ENCODE measurements at places on chromosomes 12 and 14.

GRCh38 chr14:69982220-69982839 is 103.1 kb downstream of the SMOC1 start:
- no peak for DNase-seq

DNA sequence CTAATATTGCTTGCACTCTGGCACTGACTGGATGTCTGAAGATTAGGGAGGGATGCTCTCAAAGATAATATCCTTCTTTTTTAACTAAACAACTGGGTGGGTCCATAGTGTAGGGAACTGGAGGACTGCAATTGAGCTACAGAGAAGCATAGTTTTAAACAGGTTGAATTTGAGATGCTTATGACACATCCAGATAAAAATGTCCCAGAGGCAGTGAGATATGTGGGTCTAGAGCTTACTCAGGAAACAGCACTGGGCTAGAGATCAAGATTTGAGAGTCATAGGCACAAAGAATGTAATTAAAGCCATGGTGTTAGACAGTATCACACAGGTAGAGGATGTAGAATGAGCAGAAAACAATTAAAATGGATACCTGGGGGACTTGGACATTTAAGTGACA is 198.4 kb downstream of the NELL2 start:
- DNase-seq = no peak

DNA sequence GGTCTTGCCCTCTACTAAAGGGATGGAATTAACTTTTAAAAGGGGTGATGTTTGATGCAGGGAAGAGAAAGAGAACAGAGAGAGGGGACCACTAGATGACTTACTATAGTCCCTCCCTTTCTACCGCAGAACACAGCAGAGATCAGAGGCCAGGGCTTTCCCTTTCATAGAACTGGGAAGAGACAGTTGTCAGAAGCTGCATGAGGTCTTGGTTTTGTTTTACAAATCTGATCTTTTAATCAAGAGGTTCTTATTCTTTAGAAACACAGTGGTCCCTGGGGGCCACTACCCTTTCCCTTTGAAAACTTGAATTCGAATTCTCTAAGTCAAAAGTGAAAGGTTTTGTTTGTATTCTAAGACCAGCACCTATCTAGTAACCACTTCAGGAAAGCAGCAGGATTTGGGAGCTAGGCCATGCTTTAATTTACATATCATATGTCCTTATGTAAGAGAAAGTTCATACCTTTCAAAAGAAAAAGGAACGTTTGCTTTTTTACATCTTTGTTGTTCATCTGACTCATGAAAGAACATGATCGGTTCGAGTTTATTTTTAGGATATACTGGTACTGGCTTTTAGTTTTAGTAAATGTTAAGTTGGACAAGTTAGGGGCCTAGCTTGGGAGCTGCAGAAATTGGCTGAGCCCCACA is 6.3 kb downstream of the FBXL14 start:
- peak; percentile 15 for DNase-seq

GRCh38 chr12:89690925-89691324 is 17.7 kb downstream of the ATP2B1 start:
- no peak for DNase-seq

GRCh38 chr12:42156232-42156631 is 11.6 kb upstream of the GXYLT1 start:
- no peak for DNase-seq

GRCh38 chr12:110600254-110600653 is 13.7 kb upstream of the TCTN1 start:
- DNase-seq = no peak

- DNase-seq = no peak
Measured at GRCh38 chr12:55847603-55848291, 5.0 kb upstream of the MMP19 start.

DNA sequence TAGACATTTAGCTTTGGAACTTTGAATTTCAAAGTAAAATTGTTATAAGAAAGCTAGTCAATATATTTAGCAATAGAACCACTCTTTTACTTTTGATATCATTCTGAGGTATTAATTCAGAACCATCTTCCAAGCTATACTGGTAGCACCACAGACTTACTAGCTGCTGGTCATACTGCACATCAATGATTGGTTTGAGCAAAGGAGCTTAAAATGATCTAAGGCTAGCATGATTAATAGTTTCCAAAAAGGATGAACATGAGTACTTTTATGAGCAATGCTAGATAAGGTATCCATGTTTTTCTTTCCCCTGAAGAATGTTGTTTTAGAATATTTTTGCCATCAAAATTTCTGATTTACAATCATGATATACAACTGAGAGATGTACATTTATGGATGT is 17.2 kb downstream of the CNIH1 start:
- no peak for DNase-seq

DNA sequence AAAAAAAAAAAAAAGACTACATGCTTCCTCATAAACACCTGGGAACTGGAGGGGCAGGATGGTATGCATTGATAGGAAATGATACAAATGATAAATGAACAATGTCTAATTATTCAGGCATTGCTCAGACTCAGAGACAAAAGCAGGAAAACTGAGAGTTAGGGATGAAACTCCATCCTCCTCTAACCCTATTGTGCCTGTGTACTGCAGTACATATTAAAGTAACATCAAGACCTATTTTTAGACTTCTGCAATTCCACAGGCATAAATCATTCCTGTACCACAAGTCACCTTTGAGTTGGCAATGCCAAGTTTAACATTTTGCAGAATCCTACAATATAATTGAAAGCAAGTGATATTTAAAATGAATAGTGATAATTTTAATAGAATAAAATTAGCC is 156.5 kb upstream of the USP15 start:
- no peak for DNase-seq

GRCh38 chr14:59630288-59630963 is 53.8 kb upstream of the CCDC175 start:
- DNase-seq = peak; percentile 7

- no peak for DNase-seq
Measured at GRCh38 chr12:14962797-14963196, 1.4 kb upstream of the ARHGDIB start.

DNA sequence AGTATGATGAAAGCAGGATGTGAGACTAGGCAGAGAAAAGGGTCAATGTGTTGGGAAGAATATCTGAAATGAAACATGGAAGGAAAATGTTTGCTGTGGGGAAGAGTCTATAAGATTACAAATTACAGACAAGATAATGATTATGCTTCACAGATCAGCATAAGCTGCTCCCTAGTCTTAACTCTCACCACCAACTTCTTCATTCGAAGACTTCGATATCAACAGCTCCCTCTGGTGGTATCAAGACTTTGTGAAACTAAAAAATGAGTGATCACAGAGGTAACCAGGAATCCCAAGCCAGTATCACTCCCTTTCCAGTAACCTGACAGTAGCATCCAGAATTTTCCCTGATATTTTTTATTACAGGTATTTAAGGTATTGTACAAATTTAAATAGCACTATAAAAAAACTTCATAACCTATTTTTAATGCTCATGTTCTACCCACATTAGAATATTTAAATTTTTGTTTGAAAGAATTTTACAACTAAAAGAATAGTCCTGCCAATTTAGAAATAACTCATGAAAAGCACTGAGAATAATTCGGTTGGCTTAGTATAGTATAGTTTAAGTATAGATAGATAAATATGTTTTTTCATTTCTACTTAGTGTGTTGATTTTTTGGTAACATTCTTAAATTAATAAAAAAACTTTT is 84.4 kb downstream of the C2CD5 start:
- DNase-seq = no peak

DNA sequence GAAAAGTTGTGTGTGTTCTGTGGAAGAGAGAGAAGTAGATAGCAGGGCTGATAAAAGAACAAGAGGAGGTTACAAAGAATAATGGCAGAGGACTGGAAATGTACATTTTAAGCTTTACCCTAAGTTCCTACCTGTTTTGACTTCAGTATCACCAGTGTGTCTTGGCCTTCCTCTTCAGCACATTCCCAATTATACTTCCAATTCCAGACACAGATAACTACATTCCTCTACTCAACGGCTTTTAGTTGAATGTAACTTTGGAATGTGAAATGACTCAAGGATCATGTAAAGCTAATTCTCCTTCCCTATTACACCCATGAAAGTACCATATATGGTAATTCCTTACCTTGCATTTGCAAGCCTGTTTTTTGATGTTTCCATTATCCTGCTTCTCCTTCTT is 5.0 kb downstream of the MGST1 start:
- no peak for DNase-seq

DNA sequence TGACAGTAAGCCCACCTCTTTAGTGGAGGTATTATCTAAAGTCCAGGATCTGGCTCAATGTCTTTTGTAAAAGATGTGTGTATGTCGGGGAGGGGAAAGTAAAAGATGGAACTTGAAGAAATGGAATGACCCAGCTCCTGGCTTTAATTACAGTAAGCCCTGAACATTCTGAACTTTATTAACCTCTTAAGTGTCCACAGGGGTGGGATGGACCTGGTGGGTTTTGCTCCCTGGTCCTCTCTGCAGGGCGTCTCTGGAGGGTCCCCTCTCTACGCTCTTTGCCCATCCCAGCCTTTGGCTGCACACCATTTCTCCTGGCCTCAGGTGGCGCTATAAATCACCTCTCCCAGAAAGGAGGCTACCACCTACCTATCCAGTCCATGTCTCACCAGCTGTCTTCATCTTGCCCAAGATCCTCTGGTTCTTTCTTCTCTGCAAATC is 3.7 kb upstream of the CISTR start:
- no peak for DNase-seq

GRCh38 chr12:31118347-31119191 is 44.9 kb downstream of the DDX11 start:
- DNase-seq = peak; percentile 25

DNA sequence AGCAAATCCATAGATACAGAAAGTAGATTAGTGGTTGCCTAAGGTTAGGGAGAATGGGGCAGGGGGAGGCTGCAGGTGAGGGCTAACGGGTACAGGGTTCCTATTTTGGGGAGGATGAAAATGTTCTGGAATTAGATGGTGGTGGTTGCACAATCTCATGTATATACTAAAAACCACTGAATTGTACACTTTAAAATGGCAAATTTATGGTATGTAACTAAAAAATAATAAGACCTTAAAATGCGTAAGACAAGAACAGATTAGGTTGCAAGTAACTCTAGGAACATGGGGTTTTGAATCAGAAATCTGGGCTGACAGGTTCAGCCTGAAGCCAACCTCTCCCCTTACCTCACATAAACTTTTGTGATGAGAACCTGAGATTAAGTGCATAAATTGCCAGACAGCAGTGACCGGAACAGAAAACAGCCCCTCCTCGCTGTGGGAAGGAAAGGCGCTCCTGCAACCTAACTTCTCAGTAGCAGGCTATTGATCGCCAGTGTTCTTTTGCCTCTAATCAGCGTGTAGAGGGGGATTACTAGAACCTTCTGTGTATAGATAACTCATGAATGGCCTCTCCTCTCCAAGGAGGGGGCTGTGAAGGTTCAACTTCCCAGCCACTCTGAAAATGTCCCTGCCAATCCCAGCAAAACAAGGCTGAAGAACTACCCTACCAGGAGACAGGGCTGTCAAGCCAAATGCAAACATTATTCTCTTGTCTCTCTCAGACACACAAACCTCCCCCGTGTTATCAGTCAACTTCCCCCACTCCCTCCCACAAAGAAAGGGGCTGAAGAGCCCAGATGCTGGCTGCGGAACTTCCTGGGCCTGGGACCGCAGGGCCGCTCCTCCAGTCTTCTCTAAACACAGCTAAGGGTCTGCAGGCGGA is 1.9 kb downstream of the SSH1 start:
- DNase-seq = no peak

- DNase-seq = no peak
Measured at GRCh38 chr12:113305281-113305856, 29.5 kb downstream of the SLC8B1 start.

- no peak for DNase-seq
Measured at GRCh38 chr12:120758798-120759590, 33.4 kb downstream of the ACADS start.

- no peak for DNase-seq
Measured at GRCh38 chr14:71486279-71486678, 445.9 kb upstream of the RGS6 start.

- DNase-seq = no peak
Measured at GRCh38 chr14:44914849-44915248, 46.9 kb downstream of the KLHL28 start.

DNA sequence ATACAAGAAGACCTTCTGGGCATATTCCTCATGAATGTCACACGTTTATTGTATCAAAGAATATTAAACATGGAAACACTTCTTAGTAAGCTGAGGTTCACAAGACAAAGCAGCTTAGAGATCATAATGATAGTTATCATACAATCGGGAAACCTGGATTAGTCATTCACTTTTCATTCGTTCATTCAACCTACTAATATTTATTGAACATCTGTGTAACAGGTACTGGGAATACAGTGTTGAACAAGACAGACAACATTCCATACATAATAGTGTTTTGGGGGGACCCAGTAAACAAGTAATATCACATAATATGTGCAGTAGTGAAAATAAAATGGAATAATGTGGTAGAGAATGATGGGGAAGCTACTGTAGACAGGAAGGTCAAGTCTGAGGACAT is 100.6 kb upstream of the GRIP1 start:
- DNase-seq = no peak

- no peak for DNase-seq
Measured at GRCh38 chr14:59126714-59127436, 61.6 kb upstream of the DAAM1 start.

Measured in stimulated activated naive CD8-positive, alpha-beta T cell treated with anti-CD3 and anti-CD28 coated beads, Interleukin-15, amount 100 ng/mL, for 72 hours (primary cell).